ENCODE measurements at places on chromosomes 5 and 9.

DNA sequence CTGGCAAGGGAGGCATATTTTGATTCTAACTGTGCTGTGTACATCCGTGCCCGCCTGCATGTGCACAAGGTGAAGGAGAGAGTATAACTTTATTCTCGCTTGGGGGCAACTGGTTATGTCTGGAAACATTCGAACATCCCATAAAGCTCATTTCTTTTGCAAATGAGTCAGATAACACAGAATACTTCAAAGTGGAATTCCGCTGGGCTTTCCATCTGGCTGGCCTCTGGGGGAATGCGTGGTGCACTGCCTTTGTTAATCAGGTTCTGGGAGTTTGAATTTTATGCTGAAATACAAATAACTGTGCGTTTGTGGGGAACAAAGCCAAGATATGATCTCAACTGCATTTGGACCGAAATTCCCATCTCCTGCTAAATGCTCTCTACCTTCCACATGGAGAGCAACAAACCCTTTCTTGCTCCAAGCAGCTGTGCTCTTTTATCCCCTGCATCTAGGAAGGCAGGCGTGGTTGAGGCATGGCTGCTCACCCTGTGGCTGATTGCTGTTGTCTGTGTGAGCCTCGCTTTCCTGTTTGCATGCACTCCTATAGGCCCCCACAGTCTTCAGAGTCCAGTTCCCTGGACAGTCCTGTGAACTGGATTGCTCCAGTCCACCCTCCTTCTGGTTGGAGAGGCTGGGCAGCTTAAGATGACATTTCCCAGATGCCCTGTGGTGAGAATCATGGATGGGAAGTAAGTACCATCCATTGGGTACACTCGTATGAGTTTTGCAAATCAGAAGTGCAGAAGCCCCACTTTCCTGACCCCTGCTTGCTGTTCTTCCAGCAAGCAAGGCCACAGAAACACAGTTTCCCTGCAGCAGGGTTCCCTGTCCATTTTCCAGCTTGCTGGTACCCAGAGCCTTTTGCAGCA lies 82.9 kb upstream of the ALDH1B1 start:
- peak; percentile 13 for DNase-seq

DNA sequence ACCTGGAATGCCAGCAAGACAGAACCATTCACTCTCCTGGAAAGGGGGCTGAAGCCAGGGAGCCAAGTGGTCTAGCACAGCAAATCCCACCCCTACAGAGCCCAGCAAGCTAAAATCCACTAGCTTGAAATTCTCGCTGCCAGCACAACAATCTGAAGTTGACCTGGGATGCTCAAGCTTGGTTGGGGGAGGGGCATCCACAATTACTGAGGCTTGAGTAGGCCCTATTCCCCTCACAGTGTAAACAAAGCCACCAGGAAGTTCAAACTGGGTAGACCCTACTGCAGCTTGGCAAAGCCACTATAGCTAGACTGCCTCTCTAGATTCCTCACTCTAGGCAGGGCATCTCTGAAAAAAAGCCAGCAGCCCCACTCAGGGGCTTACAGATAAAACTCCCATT lies 17.3 kb downstream of the RIGI start:
- DNase-seq: no peak

- peak; percentile 83 for DNase-seq
Observed at GRCh38 chr5:33781286-33781685, 110.5 kb downstream of the ADAMTS12 start.

DNA sequence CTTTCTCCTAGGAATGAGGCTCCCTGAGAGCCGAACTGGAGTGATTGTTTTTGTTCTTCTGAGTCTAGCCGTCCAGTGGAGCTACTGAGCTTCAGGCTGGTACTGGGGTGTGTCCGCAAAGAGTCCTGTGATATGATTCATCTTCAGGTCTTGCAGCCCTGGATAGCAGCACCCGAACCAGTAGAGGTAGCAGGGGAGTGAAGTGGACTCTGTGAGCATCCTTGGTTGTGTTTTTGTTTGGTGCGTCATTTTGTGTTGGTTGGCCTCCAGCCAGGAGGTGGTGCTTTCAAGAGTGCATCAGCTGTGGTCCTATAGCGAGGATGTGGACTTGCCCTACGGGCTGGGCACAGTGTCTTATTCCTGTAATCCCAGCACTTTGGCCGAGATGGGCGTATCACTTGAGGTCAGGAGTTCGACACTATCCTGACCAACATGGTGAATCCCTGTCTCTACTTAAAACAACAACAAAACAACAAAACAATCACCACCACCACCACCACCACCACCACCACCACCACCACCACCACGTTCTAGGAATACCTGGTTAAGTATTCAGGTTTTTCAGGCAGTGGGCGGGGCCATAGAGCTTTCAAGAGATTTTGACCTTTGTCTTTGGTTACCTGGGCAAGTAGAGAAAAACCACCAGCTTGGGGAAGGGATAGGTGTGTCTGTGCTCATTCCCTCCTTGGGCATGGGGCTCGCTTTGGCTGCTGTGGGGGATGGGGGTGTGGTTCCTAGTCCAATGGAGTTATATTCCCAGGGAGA lies 154.0 kb downstream of the WDR70 start:
- peak; percentile 35 for DNase-seq

DNA sequence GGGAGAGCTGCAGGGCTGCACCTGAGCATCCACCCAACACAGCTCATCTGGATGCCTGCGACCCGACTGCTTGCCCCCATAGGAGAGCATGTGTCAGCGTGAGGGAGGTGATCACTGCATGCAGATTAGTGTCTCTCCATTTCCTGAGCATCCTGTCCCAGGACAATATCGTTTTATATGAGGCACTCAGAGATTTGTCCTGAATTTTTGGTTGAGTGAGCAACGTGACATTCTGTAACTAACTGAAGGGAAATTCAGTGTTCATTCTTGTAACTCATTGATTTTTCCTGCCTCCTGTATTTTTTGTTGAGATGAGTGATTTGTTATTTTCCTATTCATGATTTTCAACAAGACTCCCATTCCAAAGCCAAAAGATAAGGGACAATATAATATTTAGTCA lies 20.7 kb upstream of the ANKRD34B start:
- no peak for DNase-seq

DNA sequence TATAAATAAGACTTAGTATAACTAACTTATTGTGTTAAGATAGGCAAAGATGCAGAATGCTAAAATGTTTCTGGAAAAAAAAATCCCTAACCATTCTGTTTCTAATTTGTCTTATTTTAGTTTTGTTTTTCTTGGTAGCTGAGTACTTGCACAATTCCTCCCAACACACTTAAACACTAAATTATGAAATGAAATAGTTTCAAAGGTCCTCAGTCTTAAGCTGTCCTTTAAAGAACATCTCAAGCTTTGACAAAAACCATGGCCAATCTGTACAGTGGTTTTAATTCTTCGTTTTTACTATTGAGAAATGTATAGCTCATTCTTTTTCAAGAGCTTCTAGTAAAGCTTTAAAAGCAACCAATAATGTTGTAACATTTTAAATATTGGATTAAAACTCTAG lies 171.5 kb downstream of the EDIL3 start:
- no peak for DNase-seq

DNA sequence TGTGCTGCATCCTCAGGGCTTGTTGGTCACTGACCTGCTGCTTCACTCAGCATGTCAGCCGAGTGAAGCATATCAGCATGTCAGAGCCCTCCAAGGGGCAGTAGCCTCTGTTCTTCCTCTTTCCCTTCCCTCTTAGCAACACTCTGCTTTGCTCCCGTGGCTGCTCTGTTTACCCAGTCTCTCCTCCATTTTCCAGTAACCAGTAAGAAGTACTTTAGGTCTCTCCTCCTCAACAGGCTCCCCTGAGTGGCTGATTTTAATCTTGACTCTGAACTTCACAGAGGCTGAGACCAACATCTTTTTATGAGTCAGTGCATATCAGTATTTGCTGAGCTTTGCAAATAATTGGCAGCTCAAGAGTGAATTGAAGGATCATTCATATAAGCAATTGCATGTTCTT lies 18.6 kb upstream of the ADRB2 start:
- DNase-seq: peak; percentile 26

DNA sequence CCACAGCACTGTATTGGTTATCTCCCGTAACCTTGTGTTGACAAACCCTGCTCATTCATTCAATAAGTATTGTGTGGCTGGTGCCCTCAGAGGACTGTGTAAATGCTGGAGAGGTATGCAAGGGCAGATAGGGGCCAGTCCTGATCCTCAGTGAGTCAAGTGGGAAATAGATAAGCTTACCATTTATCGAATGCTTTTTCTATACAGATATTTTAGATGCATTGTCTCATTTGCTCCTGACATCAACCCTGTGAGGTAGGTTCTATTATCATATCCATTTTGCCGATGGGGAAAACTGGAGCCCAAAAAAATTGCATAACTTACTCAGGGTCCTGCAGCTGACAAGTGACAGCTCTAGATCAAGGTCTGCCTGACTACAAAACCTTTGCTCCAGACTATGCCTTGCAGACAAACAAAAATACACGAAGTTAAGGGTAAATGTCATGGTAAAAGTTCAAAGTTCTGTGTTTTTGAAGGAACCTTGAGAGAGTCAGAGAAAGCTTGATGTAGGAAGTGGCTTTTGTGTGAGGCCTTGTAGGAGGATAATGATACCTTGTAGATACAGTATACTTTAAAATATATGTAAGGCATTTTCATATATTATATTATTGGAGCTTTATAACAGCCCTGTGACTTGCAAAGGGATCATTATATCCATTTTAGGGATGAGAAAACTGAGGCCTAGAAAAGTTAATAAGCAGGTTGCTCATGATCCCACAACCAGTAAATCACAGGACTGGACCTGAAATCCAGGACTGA lies 22.7 kb downstream of the CYFIP2 start:
- DNase-seq: no peak

DNA sequence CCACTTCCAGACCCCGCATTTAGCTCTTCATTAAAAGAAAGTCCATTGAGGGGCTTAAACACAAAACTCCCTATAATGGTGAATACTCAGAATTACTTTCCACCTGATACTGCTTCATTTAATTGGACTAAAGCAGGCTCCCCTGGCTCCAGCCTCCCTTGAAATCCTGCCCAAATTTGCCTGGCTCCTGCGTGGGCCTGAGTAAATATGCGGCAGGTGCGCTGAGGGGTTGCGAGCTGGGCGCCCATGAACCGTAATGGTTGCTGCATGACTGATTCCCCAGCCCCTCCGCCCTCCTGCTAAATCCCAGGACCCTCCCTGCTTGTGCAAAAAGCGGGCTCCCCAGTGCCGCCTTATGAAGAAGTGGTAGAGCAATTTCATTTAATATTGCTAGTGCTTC lies 639.7 kb downstream of the BNC2 start:
- no peak for DNase-seq

DNA sequence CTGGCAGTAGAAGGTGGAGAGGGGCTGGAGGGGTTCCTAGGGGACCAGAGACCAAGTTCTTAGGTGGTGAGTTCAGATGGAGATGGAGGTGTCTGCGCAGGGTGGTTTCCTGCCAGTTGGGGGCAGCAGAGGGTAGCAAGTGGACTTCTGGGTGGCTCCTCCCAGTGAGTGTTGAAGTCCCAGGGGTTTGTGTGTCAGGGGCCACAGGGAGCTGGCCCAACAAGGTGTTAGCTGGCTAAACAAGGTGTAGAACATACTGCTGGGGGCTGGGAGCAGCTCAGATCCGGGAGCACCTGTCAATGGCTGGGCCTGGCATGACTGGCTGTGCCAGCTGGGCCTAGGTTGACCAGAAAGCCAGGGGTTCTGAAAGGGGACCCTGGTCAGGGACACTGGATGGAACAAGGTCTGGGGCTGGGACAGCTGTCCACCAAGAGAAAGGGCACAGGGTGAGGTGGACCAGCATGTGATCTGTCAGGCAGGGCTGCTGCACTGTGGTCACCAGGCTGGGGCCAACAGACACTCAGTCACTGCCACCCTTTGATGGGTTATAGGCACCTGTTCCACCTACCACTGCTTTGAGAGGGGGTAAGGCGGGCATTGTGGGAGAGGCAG lies 35.6 kb downstream of the DAB2IP start:
- DNase-seq: peak; percentile 67

GRCh38 chr5:179373961-179374505 lies 28.8 kb upstream of the ADAMTS2 start:
- DNase-seq: no peak

GRCh38 chr5:139293202-139293506 lies 386 bp upstream of the MATR3 start:
- DNase-seq: no peak

- no peak for DNase-seq
Observed at GRCh38 chr5:142926549-142926948, 156.4 kb downstream of the ARHGAP26 start.

DNA sequence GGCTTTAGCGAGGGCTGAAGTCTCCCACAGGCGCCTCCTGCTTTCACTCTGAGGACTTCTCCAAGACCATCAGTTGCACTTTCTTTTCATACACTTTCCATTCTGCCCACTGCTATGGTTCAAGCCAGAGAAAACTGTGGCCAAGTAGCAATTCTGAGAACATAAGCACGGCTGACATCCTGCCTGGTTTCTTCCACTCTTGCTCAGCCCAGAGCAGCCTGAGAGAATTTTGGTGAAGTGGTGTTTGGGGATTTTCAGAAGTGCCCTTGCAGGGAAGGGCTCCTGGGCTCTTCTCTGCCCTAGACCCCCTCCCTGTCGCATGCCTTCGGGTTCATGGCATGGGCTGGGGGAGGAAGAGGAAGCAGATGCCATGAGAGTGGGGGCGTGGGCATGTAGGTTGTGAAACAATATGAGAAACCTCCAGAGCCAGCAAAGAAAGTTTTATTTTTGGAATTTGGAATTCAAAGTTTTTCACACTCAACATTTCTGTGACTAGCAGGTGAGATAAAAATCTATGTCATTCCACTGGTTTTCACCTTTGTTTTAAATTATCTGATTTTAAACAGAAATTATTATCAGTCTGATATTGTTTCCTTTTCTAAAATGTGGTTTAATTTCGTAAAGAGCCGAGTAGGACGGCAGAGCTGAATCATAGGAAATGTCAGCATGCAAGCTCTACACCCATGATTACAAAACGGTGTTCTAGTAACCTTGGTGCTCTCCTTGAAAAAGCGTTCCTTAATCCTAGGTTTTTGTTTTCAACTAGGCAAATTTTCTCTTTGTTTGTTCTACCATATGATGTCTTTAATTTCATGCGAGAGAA lies 27.8 kb upstream of the TNFSF8 start:
- DNase-seq: no peak

GRCh38 chr5:174307031-174307408 lies 261.5 kb downstream of the NSG2 start:
- no peak for DNase-seq

DNA sequence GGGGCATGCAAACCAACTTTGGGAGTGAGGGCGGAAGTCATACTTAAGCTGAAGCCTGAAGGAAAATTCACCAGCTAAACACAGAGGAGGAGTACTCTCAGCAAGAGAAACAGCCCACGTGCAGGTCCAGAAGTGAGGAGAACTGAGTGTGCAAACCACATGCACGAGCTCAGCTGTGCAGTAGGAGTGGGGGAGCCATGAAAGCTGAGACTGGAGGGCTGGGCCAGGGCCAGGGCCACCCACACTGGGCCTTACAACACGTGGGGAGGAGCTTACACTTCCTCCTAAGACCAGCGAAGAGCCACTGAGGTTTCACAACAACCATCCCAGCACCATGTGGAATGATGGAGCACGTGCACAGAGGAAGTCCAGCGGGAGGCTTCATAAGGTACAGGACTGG lies 9.3 kb upstream of the WWC1 start:
- DNase-seq: peak; percentile 86

- DNase-seq: no peak
Observed at GRCh38 chr9:24118190-24118589, 292.1 kb upstream of the ELAVL2 start.
